Urinary bladder (tissue), 4 donors: ENCODE measurements at places on chromosomes 7 and 10. TPM values are rescaled to one million over a fixed set of nuclear protein-coding genes. Genes with fewer than 3 reads are reported as not detected.

- peak; percentile 23 for DNase-seq
Observed at GRCh38 chr7:86939197-86939814, 120.1 kb downstream of the ELAPOR2 start.

CALHM3 gene
- total RNA-seq: not detected

- no peak for DNase-seq
Observed at GRCh38 chr7:13062631-13063030, 375.2 kb downstream of the ARL4A start.

DNA sequence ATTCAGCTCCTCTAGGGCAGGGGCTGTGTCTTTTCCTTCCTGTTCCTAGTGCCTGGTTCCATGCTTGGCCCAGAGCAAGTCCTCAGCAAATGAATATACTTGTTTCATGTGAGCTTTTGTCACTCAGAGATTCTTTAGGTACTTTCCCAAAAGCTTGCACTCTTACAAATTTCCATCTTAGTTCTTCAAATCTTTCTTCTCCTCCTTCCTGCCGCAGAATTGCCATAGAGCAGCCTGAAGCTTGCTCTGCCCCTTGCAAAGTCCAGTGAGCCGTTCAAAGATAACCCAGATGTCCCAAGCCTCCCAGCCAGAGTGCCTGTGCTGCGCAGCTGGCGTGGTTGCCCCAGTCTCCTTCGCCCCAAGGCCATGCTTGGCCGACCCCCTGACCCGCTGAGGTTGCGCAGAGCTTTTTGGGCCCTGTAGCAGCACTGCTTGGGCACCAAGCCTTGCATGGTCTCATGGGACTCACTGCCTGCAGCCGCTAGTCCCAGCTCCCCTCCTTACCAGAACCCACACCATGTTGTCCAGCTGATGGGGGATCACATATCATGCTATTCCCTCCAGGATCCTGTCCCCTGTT lies 20.7 kb downstream of the CHST3 start:
- no peak for DNase-seq

ZP3 gene
- 0.42 TPM for total RNA-seq

- DNase-seq: no peak
Observed at GRCh38 chr7:95330204-95330960, 6.0 kb upstream of the PON1 start.

GRCh38 chr10:85995791-85996190 lies 370.8 kb downstream of the GRID1 start:
- no peak for DNase-seq

DNA sequence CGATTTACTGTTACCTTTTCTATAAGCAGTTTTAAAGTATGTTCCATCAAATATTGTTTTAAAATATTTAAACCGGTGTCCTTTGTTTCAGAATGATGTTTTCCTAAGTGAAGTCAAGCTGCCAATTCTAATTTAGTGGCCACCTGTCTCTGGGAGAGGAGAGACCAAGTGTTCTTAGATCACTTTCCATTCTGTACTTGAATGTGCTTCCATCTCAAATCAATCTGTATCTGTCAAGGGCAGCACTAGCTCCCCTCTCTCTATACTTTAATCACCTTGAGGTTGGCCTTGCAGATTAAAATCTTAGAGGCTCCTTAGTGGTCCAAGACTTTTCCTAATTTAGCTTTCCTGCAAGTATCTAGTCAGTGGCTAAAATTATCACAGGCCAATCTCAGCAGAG lies 49.6 kb downstream of the LGI1 start:
- no peak for DNase-seq

DNA sequence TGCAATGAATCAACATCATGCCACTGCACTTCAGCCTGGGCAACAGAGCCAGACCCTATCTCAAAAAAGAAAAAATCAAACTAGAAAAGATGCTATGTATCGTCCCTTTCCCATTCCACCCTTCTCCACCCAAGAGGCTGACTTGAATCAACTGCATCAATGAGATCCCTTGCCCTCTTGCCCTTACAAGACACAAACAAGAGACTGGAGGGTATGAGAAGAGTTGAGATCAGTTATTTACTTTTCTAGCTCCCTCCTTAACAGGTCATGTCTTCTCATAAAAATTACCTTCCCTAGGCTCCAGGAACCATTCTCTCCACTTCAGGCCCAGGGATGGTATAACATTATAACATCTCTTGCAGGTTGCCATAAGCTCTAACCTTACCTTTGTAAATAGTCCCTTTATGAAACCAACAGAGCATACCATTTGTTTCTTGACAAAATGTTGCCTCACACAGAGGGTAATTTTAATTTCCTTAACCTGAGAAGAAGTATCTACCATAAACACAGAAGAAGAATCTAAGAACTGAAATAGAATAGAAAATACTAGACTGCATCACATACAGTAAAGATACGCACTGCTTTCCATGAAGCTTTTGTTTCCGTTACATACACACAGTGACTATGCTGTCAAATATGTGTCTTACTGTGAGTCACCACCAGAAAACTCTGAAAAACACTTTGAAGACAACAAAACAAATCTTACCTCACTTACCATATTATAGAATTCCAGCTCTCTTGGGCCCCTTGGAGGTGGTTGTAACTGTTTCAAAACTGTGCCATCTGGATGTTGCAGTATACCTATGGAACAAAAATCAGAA lies 30.5 kb downstream of the IPMK start:
- no peak for DNase-seq

DNA sequence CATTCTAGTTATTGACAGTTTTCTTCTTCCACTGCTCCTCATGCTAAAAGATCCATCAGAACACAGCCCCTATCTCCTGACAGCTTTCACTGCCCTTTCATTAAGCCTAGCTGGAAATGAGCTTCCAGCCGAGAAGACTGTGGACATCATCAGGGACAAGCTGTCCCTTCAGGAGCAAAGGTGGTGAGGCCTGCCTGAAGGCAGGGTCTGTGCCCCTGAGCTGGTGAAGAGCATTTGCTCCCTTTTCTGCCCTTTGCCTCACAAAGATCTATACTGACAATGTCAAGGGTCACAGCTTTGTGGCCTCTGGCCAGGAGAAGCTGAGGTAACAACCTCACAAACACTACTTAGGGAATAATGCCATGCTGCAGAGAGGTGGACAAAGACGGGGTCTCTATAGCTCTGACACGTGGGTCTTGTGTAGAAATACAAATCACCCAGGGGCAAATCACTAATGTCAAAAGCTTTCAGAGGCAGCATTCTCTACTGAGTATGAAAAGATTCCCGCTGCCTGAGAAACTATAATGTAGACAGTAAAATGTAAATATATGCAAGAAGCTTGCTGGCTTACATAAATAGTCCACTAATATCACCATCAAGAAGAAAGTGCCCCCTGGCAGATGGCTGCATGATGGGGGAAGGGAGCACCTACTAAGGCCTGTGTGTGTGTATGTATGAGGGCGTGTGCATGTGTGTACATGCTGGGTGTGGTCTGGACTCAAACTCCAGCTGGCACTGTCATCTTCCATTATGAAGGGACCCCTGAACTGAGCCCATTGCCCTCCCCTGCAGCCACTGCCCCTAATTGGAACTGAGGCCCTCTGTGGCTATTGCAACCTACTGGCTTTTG lies 55.8 kb downstream of the HBP1 start:
- no peak for DNase-seq

DNA sequence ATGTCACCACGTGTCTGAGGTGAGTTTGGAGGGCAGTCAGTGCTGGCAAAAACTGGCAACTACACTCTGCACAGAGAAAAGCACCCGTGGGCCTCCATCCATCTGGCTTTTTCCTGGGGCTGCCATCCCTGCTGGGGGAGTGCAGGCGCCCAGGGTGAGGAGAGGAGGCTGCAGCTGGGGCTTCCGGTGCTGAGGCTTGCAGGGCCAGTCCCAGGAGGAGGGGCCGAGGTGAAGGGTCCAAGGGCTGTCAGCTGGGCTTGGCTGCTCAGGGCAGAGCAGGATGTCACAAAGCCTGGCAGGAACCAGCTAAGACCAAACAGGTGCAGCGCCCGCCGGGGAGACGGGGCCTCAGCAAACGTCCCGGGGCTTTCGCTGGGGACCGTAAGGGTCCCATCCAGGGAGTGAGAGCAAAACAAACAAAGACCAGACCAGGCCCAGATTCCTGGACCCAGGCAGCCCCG lies 77.2 kb downstream of the CFAP46 start:
- DNase-seq: no peak

- peak; percentile 80 for DNase-seq
Observed at GRCh38 chr7:5580714-5581395, 157.2 kb upstream of the TNRC18 start.
